ENCODE measurements at places on chromosomes 2 and 18. TPM values are rescaled to one million over a fixed set of nuclear protein-coding genes. Genes with fewer than 3 reads are reported as not detected.

The DSG2 gene
- 19.4 TPM for total RNA-seq

The CXCR1 gene
- 0.74 TPM for total RNA-seq

The SLC16A14 gene
- 0.58 TPM for total RNA-seq

The STARD6 gene
- total RNA-seq, result not detected

The KCNG2 gene
- not detected for total RNA-seq

The FIGN gene
- total RNA-seq, result 2.8 TPM

The DAW1 gene
- not detected for total RNA-seq

The MARCHF7 gene
- 24.0 TPM for total RNA-seq

The ABCB11 gene
- 127 TPM for total RNA-seq

DNA sequence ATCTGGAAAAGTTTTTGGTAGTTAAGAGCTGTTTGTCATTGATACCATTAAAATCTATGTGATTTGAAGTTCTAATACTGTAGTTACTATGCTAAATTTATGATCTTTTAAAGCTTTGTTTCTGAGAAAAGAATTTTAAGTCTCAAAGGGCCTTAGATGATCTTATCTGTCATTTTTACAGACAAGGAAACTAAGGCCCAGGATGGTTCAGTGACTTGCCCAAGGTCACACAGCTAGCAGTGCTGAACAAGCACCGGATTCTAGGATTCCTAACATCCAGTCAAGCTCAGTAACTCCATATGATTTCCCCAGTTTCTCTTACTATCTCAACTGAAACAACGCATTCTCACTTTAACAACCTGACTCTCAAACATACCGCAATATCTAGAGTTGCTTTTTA lies 37.7 kb downstream of the PELI1 start:
- DNase-seq, result no peak

DNA sequence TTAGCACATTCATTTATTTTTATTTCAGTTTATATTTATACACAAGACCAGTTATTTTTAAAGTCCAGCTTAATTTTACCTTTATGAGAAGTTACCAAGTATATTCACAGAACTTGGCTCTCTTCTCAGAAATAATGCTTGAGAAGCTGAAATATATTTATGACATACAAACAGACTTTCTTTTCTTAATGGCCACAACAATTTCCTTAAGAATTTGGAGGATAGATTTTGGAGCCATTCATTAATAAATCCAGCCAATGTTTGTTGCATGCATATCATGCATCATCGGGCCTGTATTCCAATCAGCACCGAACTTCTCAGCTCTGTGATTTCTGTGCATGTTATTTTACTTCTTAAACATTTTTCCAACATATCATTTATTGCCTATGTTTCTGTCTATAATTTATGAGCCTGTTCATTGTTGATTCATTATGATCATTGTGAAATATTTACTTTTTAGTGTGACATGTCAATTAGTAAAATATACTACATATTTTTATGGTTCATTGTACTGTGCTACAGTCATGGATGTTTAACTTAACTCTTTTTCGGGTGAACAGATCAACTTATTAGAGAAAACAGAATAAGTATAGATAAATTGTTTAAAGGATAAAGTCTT lies 3.5 kb downstream of the GULP1 start:
- DNase-seq, result no peak

DNA sequence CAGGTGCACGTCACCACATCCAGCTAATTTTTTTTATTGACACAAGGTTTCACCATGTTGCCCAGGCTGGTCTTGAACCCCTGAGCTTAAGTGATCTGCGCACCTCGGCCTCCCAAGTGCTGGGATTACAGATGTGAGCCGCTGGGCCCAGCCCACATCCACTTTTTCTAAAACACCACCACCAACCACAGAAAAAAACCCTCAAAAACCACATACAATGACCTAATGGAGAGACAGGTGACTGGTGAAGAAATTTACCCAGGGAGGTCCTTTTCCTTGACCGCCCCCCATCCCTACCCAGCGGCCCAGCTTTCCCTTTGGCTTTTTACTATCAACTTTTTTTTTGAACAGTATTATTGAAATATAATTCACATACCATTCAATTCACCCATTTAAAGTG lies 47.9 kb downstream of the CACNB4 start:
- no peak for DNase-seq

DNA sequence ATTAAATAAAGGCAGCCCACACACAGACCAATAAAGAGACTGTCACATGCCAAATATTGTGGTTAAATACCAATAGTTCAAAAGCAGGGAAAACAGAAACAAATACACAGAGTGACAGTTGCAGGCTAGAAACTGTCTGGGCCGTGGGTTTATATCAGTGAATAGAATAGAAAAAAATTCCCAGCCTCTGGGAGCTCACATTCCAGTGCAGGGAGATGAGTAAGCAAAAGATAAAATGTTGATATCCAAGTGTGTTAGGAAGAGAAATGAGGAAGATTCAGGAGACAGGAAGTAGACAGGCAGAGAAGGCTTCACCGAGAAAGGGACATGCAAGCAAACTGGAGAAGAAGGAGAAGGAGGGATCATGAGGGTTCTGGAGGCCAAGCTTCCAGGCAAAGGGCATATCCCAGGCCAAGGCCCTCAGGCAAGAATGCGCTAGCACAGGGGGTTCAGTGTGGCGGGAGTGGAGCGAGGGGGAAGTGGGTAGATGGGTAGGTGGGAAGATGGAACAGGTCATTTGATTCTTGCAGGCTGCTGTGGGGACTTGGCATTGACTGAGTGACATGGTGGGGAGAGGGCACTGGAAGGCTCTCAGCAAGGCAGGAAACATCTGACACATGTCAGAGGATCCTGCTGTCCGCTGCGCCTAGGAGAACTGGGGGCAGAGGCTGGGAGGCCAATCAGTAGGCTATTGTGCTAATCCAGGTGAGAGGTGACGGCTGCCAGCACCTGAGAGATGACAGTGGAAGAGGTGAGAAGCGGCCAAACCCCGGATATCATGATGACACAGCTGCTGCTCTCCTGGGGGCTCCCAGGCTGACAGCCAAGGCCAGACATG lies 89.2 kb downstream of the ZBTB7C start:
- no peak for DNase-seq

- DNase-seq, result no peak
Measured at GRCh38 chr18:67735506-67735905, 219.0 kb upstream of the DSEL start.

DNA sequence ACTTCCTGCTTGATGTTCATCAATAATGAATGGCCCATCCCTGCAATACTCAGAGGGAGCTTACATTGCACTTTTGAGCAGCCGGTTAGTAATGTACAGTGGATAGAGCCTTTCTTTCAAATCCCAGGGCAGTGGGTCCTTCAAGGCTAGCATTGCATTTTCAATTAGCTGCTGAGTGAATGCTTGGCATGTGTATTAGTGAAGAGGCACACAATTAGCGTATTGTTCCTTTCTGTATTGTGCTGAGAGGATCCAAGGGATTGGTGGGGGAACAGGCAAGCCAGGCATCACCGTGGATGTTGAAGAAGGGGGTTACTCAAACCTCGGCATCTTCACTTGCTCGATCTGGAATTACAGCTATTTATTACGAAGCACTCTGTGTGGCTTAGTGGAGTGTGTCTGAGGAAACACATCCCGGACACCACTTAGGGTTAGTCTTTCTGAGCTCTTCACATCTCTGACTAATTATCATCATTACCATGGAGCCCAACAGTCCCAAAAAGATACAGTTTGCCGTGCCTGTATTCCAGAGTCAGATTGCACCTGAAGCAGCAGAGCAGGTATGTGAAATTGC lies at the start of gene PPP1R1C:
Gene PPP1R1C, plus strand, starts transcription at position 222 of the 574 bp plus-strand sequence. Its CDS starts 258 bp downstream, at position 480.
- no peak for DNase-seq

DNA sequence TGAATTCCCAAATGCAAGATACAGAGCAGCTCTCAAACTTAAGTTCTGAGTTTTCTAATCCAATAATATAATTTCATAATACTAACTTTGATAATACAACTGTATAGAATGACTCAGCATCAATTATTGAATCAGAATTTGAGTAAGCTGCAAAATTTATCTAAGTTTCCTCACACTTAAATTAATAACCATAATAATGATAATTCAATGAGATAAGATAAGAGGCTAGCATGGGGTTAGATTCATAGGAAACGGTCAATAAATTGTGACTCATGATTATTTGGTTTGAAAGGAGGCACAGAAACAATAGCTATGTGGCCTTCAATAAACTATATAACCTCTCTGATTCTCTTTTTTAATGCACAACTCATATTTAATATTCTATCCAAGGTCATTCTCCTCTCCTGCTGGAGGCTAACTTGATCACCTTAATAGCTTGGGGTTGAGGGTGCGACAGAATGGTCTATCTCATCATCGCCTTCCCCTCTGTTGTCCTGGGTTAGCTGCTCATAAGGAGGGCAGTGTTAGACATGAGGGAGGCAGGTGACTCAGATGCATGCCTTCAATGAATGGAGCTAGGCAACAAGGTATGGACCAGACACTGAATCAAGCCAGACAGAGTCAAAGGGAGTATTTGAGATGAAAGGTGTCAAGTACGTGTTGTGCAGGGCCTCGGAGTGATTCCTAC lies 36.2 kb upstream of the BMP10 start:
- no peak for DNase-seq

GRCh38 chr2:72983500-72984161 lies 66.3 kb downstream of the EMX1 start:
- DNase-seq, result peak; percentile 85

- no peak for DNase-seq
Measured at GRCh38 chr2:153622285-153622684, 143.7 kb upstream of the RPRM start.

- no peak for DNase-seq
Measured at GRCh38 chr2:128710242-128710641, 391.6 kb upstream of the HS6ST1 start.

DNA sequence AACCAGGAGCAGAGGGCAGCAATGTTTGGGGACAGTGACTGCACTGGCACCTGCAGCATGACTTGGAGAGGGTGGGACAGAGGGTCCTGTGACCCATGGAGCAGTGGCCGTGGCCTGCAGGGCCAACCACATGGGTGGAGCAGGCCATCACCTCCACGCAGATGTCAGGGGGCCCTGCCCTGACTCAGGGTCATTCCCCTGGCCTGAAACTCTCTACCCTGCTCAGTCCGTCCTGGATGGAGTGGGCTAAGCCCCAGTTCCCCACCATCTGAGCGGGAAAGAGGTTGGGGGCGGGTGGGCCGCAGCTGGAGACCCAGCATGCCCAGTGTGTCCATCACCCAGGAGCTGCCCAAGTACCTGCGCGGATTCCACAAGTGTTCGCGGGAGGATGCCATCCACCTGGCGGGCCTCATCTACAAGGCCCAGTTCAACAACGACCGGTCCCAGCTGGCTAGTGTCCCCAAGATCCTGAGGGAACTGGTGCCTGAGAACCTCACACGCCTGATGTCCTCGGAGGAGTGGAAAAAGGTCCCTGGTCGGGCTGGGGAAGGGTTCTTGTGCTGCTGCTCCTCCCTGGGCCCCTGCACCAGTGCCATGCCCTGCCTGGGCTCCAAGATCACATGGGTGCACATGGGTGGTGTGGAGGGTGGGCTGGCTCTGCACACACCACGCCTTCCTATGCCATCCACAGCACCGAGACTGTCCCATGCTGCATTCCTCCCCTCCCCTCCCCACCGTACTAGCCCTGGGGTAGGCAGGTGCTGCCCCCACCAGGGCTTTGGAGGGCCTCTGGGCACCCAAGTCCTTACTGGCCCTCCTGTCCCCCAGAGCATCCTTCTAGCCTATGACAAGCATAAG lies 10.3 kb upstream of the GPR17 start:
- DNase-seq, result no peak

DNA sequence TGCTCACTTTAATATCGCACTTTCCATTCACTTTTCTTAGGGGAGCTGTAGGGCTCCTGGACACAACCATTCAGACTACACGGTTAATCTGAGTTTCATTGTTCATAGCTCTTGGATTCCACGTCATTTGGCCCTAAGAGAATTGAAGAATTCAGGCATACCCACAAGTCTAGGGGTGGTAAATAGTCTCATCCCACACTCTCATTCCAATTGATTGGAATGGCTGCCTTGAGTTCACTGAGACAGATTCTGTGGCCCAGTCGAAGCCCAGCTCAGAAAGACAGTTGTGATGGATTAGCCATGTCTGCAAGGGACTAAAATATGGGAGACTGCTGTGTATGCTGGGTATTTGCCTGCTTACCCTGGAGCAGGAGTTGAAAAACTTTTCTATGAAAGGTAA lies 124.6 kb downstream of the TFCP2L1 start:
- no peak for DNase-seq

GRCh38 chr18:74429096-74429495 lies 28.0 kb downstream of the DIPK1C start:
- no peak for DNase-seq

GRCh38 chr2:179354296-179354695 lies 89.7 kb upstream of the SESTD1 start:
- DNase-seq, result no peak

DNA sequence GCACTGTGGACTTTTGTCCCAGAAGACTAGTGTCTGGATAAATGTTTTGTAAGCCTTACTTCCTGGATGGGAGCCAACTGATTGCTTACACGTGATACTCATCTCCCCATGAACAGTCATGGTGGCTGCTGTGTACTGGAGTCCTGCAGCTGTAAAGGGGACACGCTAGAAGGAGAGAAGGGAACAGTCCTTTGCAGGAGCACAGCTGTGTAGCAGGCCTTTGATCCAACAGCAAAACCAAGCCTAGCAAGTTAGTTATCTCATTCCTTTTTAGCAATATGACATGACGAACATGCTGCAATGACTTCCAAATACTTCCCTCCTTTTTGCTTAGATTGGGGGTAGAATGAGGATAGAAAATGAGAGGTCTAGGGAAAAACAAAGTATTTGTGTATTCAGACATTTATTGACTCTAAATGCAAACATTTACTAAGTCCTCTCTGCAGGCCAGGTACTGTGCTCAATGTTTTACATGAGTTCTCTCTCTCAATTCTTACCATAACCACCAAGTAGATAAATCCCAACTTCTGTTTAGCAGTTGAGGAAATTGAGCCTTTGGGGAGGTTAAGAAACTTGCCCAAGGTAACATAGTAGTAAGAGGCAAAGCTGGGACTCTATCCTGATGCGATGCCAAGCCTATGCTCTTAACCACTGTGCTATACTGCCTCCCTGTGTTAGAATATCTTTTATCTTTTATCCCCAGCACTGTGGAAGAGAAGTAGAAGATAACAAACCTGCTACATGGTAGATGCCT lies 55.4 kb upstream of the CD28 start:
- no peak for DNase-seq

DNA sequence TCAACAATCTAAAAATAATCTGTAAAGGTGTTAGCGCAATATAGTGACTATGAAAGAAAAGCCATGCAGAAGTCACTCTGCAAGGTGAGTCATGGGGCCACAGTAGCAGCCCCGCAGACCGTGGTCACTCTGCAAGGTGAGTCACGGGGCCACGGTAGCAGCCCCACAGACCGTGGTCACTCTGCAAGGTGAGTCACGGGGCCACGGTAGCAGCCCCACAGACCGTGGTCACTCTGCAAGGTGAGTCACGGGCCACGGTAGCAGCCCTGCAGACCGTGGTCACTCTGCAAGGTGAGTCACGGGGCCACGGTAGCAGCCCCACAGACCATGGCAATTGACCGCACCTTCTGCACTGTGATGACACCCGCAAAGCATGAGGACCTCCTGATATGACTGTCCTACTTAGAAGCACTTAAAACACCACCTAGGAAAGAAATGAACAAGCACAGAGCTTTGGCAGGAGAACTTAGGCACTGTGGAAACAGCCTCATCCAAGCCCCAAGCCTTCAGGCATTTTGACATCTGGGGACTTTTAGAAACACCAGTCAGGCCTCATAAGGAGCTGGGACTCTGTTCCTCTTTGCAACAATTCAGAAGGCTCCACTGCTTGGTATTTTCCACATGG lies 70.1 kb downstream of the LDLRAD4 start:
- no peak for DNase-seq

All from right lobe of liver (tissue), 6 donors.